ENCODE measurements at places on chromosomes 3 and 15. TPM values are rescaled to one million over a fixed set of nuclear protein-coding genes. Genes with fewer than 3 reads are reported as not detected.

DNA sequence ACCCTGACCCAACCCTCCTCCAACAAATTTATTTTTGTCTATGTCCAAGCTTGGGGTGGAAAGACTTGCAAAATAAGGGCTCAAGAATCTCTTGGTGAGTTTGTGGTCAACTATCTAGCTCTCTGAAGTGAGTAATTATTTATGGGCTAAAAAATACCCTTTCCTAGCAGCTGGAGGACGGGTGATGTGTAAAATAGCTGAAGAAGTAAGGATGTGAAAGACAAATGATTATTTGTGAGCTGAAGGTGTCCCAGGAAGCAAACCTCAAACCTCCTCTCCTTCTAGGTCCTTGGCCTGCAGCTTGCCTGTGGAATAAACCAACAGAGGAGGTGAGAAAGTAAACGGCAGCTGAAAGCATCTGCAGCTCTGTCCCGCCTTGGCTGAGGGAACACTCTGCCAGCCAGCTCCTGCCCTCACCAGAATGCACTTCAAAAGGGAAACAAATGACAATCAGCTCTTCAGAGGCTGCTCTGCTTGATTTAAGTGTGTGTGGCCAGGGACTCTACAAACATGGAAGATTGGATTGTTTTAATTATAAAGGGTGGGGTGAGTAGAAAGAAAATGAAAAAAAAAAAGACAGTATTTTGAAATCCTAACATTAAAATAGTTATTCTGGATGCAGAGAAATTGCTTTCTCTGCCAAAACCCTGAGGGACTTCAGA lies 60.3 kb downstream of the TM4SF4 start:
- H3K4me1 ChIP-seq = peaks cover 8% of the 10 kb centered on the region
- no peak overlapping the region for H3K4me3 ChIP-seq
- no peak for DNase-seq
- H3K27ac ChIP-seq = no peak overlapping the region
- peaks cover 5% of the 10 kb centered on the region for H3K27me3 ChIP-seq

DPP8 gene
- total RNA-seq = 42.8 TPM

- no peak overlapping the region for H3K4me3 ChIP-seq
- H3K27ac ChIP-seq = no peak overlapping the region
- no peaks in the 10 kb centered on the region for H3K27me3 ChIP-seq
- no peaks in the 10 kb centered on the region for H3K4me1 ChIP-seq
- no peaks in the 10 kb centered on the region for H3K36me3 ChIP-seq
Measured at GRCh38 chr15:94700211-94700610, 468.9 kb downstream of the MCTP2 start.

GRCh38 chr3:100865442-100865841 lies 127.8 kb downstream of the ABI3BP start:
- no peaks in the 10 kb centered on the region for H3K4me1 ChIP-seq
- H3K4me3 ChIP-seq = no peak overlapping the region
- no peak overlapping the region for H3K27ac ChIP-seq
- no peaks in the 10 kb centered on the region for H3K36me3 ChIP-seq
- peaks cover 13% of the 10 kb centered on the region for H3K27me3 ChIP-seq

GRCh38 chr3:156582532-156583183 lies 27.7 kb upstream of the SSR3 start:
- peaks cover 12% of the 10 kb centered on the region for H3K4me1 ChIP-seq
- no peaks in the 10 kb centered on the region for H3K36me3 ChIP-seq
- H3K27me3 ChIP-seq = peaks cover 8% of the 10 kb centered on the region
- H3K27ac ChIP-seq = no peak overlapping the region

Measured in activated CD4-positive, alpha-beta T cell treated with anti-CD3 and anti-CD28 coated beads, Interleukin-2, amount 10 ng/mL, durations not matched to agents 7 days and 5 days (primary cell).